Activated CD4-positive, alpha-beta T cell treated with anti-CD3 and anti-CD28 coated beads for 36 hours (primary cell): ENCODE measurements at places on chromosomes 4 and X. TPM values are rescaled to one million over a fixed set of nuclear protein-coding genes. Genes with fewer than 3 reads are reported as not detected.

DNA sequence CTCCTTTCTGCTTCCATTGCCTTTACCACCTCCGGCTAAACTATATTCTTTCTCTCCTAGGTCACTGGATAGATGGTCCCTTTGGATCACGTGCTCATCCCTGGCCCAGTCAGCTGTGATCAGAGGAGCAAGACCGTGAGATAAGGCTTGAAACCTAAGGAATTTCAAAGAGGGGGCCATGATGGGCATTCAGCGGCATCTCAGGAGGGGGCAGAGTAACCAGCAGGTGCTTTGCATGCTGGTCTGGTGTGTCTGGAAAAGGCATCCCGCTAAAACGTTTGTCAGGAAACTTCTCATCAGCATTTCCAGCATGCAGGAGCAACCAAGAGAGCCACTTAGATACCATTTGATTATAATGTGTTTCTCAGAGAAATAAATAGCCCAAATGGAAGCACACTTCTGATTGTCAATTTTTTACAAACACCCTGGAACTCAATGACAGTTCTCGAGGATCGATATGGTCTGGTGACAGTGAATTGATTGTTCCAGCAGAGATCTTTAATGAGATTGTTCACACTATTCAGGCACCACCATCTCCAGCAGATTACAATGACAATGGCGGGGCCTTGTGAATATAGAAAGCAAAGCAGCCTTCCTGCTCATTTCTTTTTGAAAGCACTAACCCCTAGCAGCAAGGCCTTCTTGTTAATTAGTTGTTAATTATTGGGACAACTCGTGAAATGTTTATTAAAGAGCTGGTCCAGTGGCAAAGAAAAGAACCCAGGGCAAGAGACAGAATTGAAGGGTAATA lies 327.1 kb downstream of the PTTG2 start:
- DNase-seq = no peak

Gene TMPRSS11D
- total RNA-seq = not detected

DNA sequence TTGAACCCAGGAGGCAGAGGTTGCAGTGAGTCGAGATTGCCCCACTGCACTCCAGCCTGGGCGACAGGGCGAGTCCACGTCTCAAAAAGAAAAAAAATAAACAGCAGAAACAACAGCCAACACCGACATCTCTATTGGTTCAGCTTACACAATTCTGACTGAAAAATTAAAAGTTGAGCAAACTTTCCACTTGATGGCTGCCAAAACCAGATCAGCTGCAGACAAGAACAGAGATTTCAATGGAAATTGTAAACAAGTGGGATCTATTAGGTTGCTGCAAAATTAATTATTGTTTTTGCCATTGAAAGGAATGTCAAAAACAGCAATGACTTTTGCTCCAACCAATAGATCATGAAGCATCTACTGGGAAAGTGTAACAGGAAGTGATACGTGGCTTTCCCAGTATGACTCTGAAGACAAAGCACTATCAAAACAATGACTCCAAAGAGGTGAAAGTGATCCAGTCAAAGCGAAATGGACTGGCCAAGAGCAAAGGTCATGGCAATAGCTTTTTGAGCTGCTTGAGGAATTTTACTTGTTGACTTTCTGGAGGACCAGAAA lies 26.3 kb downstream of the UPF3B start:
- DNase-seq = peak; percentile 24

Gene SMR3B
- not detected for total RNA-seq

GRCh38 chr4:39323821-39324220 lies 42.3 kb downstream of the RFC1 start:
- DNase-seq = no peak

GRCh38 chr4:73844806-73845205 lies 8.3 kb upstream of the PF4V1 start:
- no peak for DNase-seq

GRCh38 chr4:85676850-85677590 lies 202.1 kb downstream of the ARHGAP24 start:
- no peak for DNase-seq

DNA sequence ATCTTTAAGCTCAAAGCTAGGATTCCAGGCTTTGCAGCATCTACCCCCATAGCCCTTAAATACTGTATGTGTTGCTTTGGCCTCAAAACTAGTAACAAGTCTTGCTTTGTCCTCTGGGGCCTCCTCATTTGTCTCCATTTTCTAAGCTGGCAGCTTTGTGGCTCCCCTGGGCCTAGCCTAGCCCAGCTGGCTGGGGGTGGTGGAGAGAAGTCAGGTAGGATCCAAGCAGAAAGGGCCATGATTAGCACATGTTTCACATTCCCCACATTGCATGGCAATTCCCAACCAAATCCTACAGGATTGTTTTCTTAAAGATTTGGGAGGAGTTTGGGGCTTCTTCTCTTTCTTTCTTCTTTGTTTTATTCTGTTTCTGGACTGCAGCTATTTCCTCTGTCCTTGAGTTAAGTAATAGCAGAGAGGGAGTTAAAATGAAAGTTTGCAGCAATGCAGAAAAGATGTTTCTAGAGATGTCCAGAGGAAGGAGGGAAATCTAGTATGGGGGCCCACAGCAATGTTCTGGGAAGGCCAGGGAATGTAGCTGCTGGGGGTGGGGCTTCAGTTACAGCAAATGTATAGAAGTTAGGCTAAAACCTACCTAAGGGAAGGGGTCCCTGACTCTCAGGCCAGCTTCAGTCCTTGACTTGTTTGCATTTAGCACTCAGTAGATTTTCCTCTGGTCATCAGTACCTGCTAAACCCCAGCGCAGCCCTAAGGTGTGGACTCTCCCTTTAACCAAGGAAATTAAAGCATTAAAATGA lies 92.1 kb downstream of the SHROOM4 start:
- DNase-seq = no peak
